ENCODE measurements at places on chromosomes 4 and X.

- DNase-seq: no peak
These were observed 442.7 kb downstream of the RPA4 start for GRCh38 chrX:97326456-97326855.

DNA sequence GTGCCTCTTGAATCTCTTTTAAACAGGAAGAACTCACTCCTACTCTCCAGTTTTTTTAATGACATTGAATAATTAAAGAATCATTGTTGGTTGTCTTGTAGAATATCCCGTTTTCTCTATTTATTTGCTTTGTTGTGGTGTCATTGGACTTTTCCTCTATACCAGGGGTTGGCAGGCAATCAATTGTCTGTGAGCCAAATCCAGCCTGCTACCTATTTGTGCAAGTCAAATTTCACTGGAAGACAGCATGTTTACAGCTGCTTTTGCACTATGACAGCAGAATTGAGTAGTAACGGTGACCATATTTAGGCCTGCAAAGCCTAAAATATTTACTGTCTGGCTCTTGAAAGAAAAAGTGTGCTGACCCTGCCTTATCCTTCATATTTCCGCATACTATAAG, 34.8 kb downstream of the POLA1 start:
- no peak for DNase-seq

GRCh38 chrX:97841544-97842179, 958.0 kb downstream of the RPA4 start:
- no peak for DNase-seq

DNA sequence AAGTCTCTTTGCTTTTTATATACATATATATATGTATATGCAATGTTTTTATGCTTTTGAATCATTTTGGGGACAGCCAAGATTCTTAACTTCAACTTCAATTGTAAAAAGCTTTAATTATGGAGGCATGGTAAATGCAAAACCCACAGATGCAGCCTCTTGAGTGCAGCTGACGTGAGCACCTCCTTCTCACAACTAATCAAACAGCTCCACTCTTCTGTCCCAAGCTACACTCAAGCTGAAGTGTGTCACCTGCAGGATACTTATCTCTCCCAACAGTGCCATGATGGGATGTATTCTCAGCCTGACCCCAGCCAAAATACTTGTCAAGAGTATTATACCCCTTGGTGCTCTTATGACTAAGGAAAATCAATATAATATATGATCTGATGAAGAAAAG, 60.7 kb upstream of the BLTP1 start:
- DNase-seq: no peak

DNA sequence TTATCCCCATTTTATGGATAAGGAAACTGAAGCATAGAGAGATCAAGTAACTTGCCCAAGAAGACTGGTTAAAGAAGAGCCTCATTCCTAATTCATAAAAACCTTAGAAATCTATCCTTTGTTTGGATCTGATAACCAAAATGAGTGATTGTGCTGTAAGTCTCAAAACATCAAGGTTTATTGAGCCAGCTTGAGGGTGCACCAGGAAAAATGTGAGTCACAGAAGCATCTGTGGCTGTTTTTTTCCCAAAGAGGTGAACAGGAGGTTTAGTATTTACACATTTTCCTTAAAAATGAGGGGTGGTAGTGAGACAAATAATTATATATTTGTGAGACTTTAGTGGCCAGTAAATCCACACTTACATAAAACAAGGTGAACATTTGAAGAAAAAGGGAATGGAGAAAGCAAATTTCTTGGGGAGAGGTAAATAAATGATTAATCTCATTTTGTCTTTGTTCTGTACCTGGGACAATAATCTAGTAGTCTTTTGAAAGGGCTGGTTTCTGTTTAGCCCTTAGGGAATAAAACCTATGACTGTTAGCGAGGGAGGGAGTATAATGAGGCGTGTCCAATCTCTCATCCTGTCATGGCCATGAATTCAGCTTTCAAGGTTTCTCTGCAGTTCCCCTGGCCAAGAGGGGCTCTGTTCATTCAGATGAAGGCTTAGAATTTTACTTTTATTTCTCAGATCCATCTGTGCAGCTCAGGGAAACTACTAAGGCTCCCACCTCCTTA, 12.2 kb upstream of the FMR1 start:
- DNase-seq: no peak

DNA sequence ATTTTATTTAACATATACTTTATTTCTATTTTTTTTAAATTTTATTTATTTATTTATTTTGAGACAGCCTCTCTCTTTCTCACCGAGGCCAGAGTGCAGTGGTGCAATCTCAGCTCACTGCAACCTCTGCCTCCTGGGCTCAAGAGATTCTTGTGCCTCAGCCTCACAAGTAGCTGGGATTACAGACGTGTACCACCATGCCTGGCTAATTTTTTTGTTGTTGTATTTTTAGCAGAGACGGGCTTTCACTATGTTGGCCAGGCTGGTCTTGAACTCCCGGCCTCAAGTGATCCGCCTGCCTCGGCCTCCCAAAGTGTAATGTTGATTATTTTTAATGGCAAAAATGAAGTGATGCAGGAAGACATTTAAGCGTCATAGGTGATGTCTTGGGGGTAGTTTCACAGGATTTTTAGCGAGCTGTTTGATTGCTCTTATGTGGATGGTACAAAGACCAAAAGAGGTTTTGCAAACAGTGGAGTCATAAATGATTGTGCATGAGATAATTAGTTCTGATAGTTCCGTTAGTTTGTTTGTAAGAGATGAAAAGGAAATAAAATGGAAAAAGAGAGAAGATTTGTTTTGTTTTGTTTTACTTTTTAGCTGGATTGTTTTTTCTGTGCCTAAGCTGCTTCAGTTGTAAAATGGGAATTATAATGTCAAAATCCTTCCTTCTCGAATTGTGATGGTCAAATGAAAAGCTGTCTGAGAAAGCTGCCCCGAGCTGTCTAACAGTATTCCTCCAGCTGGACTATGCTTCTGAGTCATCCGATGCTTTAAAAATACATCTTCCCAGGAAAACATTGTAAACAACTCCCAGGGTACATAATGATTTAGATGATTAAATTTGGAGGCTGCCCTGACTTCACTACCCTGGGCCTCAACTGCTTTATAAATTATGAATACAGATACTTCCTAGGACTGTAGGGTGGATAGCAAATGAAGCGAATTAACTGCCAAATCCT, 14.7 kb downstream of the RHOH start:
- peak; percentile 6 for DNase-seq

DNA sequence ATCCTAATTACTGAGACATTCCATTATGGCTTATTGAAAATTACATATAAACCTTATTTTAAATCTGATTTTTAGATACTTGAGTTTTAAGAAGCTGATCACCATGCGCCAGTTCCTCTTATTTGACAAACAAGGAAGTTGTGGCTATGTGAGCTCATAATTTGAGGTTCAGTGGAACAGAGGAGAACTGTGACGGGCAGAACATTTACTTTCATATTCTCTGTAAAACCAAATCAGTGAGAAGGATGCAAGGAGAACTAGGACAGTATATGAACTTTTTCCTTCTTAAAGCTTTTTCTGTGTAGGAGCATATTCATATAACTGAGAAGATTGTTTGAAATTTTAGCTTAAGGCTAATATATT, 25.3 kb downstream of the STIM2 start:
- DNase-seq: no peak

- DNase-seq: peak; percentile 36
These were observed at the start of gene PJA1 for GRCh38 chrX:69165087-69165651. Gene PJA1 (minus strand): TSS chrX:69165453. CDS start chrX:69163073, 2,380 bp downstream.

DNA sequence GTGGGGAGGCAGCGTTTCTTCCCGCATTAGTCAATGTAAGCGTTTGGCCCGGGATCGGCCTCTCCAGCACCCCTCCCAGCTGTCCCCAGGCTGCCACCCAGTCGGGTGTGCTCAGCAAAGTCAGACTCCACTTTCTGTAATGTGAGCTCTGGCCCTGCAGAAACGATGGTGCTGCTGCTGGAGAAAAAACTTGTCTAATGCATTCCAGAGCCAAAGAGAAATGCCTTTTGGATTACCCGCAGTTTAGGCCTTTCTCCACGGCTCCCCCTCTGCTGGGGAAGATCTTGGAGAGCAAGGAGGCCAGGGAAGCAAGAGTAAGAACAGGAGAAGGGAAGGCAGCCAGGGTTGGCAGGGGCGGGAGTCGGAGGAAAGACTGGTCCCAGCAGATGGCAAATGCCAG, 55.2 kb downstream of the ELF4 start:
- no peak for DNase-seq

- no peak for DNase-seq
These were observed 308.3 kb downstream of the BMPR1B start for GRCh38 chr4:95066050-95066449.

DNA sequence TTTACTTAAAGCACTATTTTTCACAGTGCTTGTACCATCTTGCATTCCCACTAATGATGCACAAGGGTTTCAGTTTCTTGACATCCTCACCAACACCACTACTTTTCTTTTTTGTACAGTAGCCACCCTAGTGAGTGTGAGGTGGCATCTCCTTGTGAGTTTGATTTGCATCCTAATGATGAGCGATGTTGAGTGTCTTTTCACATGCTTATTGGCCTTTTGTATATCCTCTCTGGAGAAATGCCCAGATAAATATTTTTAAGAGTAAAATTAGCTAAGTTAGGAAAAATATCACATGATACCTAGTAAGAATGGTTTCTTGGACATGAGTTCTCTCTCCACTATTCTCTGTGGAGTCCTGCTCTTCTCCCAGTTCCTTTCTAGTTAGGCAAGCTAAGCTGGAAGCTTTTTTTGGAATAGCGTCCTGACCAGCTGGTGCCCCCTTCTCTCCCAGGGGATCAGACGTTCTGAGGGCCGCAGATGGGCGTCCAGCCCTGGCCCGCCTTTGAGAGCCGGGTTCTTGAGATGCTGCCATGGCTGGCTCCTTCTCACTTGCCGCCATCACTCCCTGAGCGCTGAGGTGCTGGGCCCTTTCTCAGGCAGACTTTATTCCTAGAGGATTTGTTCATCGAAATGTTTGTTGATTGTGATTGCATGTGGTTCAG, 132.1 kb downstream of the ARHGAP10 start:
- DNase-seq: no peak

- peak; percentile 65 for DNase-seq
These were observed 211.2 kb downstream of the COX18 start for GRCh38 chr4:72858328-72858727.

Data from A172 (cell line).